ENCODE measurements at places on chromosomes 16 and 17.
A peak's percentile ranks its signal among the peaks of the same experiment; 100 is the strongest.

DNA sequence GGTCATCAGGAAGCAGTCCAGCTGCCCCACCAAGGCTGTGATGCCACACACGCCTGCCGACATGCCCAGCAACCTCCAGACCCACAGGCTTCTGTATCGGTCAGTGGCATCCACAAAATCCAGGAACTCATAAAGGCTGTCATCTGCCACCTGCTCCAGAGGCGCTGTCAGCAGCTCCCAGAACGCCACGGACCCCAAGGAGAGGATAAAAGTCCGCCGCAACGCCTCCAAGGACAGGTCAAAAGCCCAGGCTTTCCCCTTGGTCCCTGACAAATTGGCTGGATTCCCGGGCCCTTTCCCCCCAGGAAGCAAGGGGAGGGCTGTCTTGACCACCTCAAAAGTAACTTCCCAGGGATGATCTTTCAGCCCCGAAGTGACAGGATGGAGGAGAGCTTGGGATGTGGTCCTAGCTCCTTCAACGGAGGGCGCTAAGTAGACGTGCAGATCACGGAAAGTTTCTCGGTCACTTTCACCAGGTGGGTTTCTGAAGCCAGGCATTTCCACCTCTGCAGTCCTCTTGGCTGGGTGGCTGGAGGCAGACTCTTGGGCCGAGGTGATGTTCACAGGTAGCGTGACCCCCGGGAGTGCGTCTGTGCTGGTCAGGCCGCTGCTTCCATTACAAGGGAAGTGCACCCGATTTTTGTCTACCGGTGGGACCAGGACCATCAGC, 854 bp downstream of the MFSD6L start:
- no peak for DNase-seq

- no peak for DNase-seq
These were observed 22.4 kb upstream of the SCNN1B start for GRCh38 chr16:23279721-23280153.

GRCh38 chr16:22786284-22786683, 27.7 kb upstream of the HS3ST2 start:
- DNase-seq = no peak

DNA sequence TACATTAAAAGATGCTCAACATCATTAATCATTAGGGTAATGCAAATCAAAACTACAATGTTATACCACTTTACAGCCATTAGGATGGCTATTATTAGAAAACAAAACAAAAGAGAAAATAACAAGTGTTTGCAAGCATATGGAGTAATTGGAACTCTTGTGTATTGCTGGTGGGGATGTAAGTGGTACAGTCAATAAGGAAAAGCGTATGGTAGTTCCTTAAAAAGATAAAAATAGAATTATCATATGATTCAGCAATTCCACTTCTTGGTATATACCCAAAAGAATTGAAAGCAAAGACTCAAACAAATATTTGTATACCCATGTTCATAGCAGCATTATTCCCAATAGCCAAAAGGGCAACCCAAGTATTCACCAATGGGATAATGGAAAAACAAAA, 1.4 kb upstream of the CAPNS2 start:
- DNase-seq = no peak

DNA sequence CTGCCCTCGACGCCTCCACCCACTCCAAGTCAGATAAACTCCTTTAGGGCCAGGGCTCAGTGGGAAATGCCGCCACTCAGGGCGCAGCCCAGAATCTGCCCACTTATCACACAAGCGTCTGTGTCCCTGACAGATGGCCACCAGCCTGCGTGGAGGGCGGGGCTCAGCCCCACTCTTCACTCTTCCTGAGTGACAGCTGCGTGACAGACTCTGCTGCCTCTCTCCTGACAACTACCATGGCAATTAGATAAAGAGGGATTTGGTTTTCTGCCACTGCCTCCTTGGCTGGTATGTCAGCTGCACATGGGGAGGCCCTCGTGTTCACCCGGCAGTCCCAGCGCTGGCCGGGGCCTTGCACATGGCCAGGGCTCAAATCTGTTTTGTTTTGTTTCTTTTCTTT, 96.2 kb downstream of the RTN4RL1 start:
- no peak for DNase-seq

DNA sequence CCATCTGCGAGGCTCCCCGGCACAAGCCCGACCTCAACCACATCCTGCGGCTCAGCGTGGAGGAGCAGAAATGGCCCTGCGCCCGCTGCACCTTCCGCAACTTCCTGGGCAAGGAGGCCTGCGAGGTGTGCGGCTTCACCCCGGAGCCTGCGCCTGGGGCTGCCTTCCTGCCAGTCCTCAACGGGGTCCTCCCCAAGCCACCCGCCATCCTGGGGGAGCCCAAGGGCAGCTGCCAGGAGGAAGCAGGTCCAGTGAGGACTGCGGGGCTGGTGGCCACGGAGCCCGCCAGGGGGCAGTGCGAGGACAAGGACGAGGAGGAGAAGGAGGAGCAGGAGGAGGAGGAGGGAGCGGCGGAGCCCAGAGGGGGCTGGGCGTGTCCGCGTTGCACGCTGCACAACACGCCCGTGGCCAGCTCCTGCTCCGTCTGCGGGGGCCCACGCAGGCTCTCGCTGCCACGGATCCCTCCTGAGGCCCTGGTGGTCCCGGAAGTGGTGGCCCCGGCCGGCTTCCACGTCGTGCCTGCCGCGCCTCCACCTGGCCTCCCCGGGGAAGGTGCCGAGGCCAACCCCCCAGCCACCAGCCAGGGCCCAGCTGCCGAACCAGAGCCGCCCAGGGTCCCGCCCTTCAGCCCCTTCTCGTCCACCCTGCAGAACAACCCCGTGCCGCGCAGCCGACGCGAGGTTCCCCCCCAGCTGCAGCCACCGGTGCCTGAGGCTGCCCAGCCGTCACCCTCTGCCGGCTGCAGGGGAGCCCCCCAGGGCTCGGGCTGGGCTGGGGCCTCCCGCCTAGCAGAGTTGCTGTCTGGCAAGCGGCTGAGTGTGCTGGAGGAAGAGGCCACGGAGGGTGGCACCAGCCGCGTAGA, 13.1 kb upstream of the PRR35 start:
- peak; percentile 61 for DNase-seq

DNA sequence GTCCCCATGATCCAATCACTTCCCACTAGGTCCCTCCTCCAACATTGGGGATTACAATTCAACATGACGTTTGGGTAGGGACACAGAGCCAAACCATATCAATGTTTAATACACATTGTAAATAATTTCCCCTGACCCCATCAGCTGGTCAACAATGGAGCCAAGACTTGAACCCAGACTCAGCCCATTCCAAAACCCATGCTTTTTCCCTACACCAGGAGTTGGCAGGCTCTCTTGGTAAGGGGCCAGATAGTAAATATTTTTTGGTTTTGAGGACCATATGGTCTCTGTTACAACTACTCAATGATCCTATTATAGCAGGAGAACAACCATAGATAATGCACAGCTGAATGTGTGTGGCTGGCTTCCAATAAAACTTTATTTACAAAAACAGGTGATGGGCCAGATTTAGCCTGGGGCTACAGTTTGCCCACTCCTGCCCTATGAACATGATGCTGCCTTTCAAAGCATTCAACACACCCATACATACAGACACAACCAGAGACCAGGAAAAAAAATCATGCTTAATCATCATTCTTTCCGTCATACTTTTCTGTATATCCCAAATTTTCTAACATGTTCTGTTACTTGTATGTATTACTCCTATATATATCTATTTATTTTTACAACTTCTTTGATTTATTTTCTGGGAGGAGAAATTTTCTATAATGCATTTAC, 22.1 kb upstream of the MSI2 start:
- no peak for DNase-seq

GRCh38 chr17:81492706-81493105, 19.9 kb downstream of the ACTG1 start:
- DNase-seq = no peak

DNA sequence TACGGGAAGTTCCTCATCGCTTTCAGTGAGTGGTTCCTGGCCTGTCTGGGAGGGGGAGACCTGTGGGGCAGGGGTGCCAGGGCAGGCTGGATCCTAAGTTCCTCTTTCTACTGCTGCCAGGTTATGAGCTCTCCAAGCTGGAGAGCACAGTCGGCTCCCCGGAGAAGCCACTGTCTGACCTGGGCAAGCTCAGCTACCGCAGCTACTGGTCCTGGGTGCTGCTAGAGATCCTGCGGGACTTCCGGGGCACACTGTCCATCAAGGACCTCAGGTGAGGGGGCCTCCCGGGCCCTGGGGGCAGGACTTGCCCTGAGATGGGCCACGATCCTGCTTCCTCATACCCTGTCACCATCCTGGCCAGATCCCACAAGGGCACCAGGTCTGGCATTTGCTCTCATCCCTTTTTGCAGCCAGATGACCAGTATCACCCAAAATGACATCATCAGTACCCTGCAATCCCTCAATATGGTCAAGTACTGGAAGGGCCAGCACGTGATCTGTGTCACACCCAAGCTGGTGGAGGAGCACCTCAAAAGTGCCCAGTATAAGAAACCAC, 5.1 kb downstream of the PRSS8 start:
- no peak for DNase-seq

- DNase-seq = no peak
These were observed 152.6 kb upstream of the CACNG5 start for GRCh38 chr17:66682283-66682682.

DNA sequence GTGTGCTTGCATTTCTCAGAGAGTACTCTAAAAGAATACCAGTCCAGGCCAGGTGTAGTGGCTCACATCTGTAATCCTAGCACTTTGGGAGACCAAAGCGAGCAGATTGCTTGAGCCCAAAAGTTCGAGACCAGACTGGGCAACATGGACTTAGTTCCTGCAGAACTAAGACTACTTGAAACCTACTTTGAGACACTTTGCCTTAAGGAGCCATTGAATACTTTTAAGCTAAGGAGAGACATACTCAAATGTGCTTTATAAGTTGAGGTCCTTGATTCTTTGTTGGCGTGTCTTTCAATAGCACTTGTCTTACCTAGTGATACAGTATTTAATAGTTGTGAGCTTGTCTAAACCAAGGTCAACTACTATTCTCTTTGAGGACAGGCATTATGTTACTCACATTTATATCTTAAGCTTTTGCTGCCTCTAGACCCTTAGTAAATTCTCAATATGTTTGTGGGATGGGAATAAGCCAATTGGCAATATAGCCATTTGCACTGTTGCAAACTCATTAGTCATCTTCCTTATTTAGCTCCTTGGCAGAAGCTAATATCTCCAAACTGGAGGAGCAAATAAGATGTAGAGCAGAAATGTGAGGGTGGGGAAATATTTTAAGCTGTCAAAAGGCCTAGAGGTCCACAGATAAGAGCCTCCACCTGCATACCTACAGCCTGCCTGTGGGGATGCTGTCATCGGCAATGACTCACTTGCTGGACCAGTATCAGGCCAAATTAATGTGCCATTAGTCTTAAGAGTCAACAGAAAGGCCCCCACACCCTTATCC, 16.3 kb downstream of the SCPEP1 start:
- no peak for DNase-seq

Measured in activated CD4-positive, alpha-beta T cell treated with anti-CD3 and anti-CD28 coated beads, Interleukin-2, amount 50 U/mL, for 48 hours (primary cell).